ENCODE measurements at places on chromosomes 2 and 18. TPM values are rescaled to one million over a fixed set of nuclear protein-coding genes. Genes with fewer than 3 reads are reported as not detected.

DNA sequence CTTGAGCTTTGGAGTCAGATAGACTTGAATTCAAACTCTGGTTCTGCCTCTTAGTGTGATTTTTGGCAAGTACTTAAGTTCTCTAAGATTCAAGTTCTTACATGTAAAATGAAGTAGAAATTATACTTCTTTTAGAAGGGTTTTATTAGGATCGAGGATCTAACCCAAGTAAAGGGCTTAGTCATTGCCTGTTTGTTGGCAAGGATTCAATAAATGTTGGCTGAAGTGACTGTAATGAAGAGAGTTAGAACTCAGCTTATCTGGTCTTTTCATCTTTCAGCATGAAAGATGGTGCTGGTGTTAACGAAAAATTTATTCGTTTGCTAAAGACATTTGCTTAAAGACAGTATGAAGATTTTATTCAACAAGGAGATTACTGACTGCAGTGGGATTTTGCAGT, 315.9 kb upstream of the THUMPD2 start:
- DNase-seq = no peak

GRCh38 chr2:117330641-117331040, 483.9 kb upstream of the DDX18 start:
- DNase-seq = no peak

DNA sequence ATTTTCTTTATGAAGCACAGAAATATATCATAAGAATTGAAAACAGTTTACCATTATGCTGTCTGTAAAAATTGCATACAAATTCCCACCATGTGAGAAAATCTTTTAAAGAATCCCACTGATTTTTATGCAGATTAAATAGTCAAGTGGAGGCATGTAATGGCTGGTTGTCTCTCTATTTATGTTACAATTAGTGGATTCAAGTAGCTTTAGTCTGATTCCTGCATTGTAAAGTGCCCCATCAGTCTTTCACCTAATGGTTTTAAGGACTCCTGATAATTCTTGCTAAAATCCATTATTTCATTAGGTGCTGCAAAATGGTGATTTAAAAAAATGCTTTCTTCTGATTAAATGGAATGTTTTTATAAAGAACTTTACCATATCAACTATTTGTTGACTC, 148.4 kb upstream of the MYO3B start:
- DNase-seq = no peak

DNA sequence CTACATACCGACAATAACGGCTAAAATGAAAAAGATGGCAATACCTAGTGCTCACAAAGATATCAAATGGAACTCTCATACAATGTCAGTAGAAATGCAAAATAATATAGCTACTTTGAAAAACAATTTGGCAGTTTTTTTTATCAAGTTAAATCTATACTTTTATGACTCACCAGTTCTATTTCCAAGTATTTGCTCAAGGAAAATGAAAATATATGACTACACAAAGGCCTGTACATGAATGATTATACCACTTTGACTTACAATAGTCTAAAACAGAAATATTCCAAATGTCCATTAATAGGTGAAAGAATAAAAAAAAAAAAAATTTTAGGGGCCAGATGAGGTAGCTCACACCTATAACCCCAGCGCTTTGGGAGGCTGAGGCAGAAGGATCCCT, 219.8 kb downstream of the ZRANB3 start:
- no peak for DNase-seq

The ZAP70 gene
- total RNA-seq = 406 TPM

The NLRC4 gene
- 0.10 TPM for total RNA-seq

The FEV gene
- not detected for total RNA-seq

The HRH4 gene
- total RNA-seq = 8.5 TPM

The VWC2L gene
- not detected for total RNA-seq

The DSG1 gene
- total RNA-seq = not detected

Data from T-helper 17 cell (primary cell).